Activated gamma-delta T cell treated with Interleukin-2 at 50 U/mL for 16 hours (primary cell): ENCODE measurements at places on chromosomes 12 and 14.

- no peak for DNase-seq
Measured at GRCh38 chr12:16515666-16516065, 90.3 kb downstream of the LMO3 start.

GRCh38 chr12:31662176-31662849, 2.8 kb downstream of the ETFBKMT start:
- no peak for DNase-seq

DNA sequence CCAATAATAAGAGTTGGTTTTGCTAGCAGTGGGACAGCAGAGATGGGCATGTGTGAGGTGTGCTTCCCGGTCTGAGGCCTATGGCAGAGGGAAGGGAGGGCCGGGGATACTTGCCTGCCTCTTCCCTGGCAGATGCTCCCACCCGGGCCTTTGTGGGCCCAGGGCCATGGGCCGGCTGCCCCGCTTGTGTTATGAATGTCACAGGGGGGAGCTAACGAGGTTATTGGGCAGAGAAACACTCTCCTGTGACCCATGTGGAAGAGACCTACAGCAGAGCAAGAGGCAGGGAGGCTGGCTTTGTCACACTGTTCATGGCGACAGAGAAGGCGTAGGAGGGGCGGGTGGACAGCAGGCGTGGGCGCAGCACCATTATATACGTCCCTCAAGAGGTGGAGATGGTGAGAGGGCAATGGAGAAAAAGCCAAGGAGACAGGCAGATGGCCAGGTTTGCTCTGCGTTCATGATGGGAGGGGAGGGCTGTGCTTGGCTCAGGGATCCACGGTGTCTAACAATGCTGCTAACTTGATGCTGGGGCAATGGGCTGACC, 13.3 kb downstream of the CCND2 start:
- DNase-seq = no peak

DNA sequence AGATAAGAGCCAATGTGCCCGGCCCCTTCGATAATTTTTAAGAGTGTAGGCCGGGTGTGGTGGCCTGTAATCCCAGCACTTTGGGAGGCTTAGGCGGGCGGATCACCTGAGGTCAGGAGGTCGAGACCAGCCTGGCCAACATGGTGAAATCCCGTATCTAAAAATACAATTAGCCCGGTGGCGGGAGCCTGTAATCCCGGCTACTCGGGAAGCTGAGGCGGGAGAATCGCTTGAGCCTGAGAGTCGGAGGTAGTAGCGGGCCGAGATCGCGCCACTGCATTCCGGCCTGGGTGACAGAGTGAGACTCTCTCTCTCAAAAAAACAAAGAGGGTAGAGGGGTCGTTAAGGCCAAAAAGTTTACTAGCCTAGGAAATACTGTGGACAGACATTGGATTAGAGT, 2.6 kb downstream of the KRAS start:
- no peak for DNase-seq
